ENCODE measurements at places on chromosomes 2 and 18.

- DNase-seq, result no peak
Measured at GRCh38 chr2:218859988-218860831, 605 bp downstream of the WNT6 start.

DNA sequence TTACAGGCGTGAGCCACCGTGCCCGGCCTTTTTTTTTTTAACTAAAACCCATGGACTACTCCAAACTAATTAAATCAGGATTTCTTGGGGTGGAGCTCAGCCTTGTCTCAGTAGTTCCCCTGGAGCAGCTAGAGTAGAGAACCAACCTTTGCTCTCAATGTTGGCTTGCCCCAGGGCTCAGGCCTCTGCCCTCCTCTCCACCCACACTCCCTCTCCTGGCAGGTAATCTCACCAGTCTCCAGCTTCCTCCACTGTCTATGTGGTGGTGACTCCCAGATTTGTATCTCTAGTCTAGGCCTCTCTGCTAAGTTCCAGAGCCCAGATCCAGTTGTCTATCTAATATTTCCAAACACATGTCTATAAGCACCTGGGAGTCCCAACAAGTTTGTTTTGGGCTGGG is 9.6 kb upstream of the MTA3 start:
- no peak for DNase-seq

DNA sequence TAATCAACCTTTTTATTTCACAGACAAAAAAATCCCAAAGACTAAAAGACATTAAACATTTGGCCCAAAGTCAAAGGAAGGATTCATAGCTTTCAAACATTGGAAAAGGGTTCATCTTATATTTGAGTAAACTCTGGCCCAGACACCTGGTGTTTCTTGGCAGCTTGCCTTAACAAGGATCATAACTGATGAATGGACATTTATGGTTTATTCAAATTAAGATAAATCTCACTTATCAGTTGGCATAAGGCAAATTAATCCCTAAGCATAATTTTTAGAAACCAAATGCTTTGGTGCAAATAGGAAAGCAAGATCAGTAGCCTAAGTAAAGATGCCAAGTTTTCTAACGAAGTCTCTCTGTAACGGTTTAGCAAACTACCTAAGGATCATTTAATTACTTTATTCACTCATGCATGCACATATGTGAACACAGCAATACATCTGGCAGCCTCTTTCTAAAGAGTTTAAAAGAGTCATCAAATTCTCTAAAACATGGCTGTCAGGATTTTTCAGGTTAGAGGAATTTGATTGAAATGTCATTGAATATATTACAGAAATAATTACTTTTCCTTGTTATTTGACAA is 323.4 kb upstream of the RBMS1 start:
- DNase-seq, result peak; percentile 11

- peak; percentile 37 for DNase-seq
Measured at GRCh38 chr2:73981081-73982001, 3.4 kb upstream of the TET3 start.

GRCh38 chr2:184780944-184781343 is 182.6 kb downstream of the ZNF804A start:
- peak; percentile 3 for DNase-seq

- no peak for DNase-seq
Measured at GRCh38 chr2:170485254-170486026, 229.7 kb upstream of the SP5 start.

- DNase-seq, result peak; percentile 80
Measured at GRCh38 chr2:183063083-183063482, 15.5 kb upstream of the DUSP19 start.
